ENCODE measurements at places on chromosomes 16 and 17.

- no peak for DNase-seq
Measured at GRCh38 chr17:66654106-66654740, 180.7 kb upstream of the CACNG5 start.

GRCh38 chr17:32461853-32462617 is 17.7 kb downstream of the PSMD11 start:
- DNase-seq: peak; percentile 11

GRCh38 chr17:4525691-4526397 is 27.2 kb downstream of the SPNS2 start:
- DNase-seq: no peak

DNA sequence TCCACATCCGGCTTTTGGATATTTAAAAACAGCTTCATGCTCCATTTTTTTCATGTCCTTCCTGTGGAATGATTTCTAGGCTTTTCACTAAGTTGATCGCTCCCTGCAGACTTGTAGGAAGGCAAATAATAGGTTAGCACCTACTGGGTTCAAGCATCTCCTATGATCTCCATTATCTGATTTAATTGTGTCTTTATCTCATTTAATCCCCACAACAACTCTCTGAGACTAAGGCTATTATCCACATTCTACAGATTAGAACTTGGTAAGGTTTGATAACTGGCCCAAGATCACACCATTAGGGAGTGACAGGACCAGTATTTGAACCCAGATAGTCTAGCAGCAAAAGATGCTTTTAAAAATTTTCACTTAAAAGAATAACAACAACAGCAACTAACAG is 46.2 kb upstream of the HOXB9 start:
- DNase-seq: no peak

DNA sequence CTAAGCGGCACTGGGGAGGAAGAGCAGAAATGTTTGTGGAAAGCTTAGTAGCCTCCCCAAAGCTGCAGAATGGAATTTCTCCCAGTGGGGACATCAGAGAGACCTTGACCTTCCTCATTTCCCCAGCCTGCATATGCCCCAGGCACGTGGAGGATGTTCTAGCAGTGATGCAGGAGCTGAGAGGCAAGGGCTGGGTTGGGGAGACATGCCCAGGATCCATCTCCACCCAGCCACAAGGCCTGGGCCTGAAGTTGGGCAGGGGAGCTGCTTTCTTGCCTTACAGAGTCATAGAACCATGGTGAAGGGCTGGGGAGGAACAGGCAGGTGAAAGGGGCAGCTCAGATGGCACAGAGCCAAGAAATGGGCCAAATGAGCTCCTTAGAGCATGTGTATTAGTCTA is 104.0 kb downstream of the TMEM132E start:
- no peak for DNase-seq

DNA sequence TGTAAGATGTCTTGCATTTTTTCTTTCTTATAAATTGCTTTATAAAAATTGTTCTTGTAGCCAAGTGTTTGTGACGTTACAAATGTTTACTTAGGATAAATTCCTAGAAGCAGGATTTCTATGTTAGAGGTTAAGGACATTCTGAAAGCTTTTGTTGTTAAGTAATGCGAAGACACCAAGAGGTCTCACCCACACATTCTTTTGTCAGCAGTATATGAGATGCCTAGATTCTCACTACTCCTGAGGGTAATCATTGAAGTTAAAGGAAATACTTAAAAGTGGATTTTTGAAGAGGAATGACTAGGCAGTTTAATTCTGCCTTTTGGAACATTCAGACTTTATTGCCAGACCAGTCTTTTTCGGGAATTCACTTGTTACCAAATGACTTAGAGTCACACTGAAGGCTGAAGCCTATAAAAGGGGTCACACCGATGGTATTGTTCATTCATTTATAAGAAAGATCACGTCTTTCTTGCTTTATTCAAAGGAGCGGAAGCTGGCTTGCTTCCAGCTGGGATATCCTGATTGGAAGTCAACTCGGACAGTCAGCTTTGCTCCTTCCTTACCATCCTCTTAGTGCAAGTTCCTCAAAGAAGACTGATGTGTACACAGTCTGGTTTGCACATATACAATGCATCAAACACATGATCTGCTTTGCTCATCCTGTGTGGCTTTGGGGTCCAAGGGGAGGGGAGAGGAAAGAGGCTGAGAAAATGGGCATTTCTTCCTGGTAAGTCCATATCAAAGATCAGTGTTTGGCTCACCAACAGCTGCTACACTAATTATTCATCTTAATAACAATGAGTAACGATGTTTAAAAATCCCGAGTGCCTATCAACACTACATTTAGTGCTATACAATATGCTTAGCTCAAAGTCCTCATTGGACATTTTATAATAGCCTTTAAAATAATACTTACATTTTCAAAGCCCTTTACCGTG is 160.0 kb downstream of the MAP2K6 start:
- no peak for DNase-seq

- DNase-seq: no peak
Measured at GRCh38 chr17:69949496-69949895, 125.5 kb upstream of the KCNJ16 start.

Measured in NCI-H510A (cell line).